ENCODE measurements at places on chromosomes 4 and X. TPM values are rescaled to one million over a fixed set of nuclear protein-coding genes. Genes with fewer than 3 reads are reported as not detected.

DNA sequence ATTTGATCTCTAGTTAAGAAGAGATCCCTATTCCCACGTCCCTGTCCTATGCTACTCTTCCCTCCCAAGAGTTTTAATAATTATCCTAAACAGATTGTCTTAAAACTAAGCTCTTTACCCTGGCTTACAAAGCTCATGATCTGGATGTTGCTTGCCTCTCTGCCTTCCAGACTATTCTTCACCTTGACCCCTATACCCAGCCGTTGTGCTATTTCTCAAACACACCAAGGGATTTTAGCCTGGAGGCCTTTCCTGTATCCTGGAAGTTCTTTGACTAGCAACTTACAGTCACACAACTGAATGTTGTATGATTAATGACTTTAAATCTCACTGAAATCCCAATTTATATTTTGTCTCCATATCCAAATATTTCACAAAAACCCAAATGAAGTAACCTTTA is 314.9 kb downstream of the ADGRL3 start:
- DNase-seq, result no peak

GRCh38 chrX:14932136-14932535 is 58.9 kb downstream of the MOSPD2 start:
- DNase-seq, result no peak

- DNase-seq, result no peak
These were observed 48.5 kb upstream of the CLCN4 start for GRCh38 chrX:10108288-10108687.

DNA sequence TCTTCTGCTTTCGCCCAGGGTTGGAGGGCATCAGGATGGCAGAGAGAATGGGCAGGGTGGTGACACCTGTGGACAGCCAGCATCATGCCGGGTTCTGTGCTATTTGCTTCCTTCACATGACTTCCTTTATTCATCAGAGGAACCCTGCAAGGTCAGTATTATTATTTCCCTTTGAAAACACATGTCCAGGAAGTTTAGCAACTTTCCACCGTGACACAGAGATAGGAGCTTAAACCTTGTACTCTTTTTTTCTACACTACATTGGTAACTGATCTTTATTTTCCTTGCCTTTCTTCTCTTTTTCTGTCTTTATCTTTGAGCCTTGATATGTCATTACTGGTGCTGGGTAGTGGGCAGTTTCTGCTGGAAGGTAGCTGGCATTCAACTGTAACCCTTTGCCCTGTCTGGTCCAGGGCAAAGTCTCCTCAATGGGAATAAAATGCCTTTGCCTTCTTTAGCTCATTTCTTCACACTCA is 5.0 kb upstream of the MGST2 start:
- no peak for DNase-seq

- DNase-seq, result no peak
These were observed 874.8 kb downstream of the C4orf33 start for GRCh38 chr4:129970801-129971200.

DNA sequence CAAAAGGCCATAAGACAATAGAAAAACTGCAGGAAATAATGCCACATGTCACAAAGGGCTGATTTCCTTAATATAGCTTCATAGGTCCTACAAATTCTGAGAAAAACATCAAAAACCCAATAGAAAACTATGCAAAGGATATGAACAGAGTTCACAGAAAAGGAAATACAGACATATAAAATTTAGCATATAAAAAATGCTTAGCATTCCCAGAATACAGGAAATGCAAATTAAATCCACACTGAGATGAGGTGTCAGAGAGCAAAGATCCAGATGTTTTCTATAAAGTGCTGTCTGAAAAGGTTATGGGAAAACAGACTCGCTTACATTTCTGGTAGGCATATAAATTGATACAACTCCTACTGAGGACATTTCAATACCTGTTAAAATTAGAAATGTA is 33.8 kb downstream of the TXK start:
- DNase-seq, result no peak

GRCh38 chr4:37678624-37679023 is 7.6 kb downstream of the RELL1 start:
- DNase-seq, result no peak

GRCh38 chrX:78104447-78105176 is 564 bp downstream of the PGK1 start:
- peak; percentile 28 for DNase-seq

Gene CTAG2
- total RNA-seq, result not detected

Gene PPP2R2C
- 2.9 TPM for total RNA-seq

Gene SLC16A2
- total RNA-seq, result 12.0 TPM

Gene TCEAL6
- 13.6 TPM for total RNA-seq

Data from uterus (tissue), 4 donors.